Renal pelvis (tissue), 12 donors: ENCODE measurements at places on chromosomes 1 and 21. TPM values are rescaled to one million over a fixed set of nuclear protein-coding genes. Genes with fewer than 3 reads are reported as not detected.

DNA sequence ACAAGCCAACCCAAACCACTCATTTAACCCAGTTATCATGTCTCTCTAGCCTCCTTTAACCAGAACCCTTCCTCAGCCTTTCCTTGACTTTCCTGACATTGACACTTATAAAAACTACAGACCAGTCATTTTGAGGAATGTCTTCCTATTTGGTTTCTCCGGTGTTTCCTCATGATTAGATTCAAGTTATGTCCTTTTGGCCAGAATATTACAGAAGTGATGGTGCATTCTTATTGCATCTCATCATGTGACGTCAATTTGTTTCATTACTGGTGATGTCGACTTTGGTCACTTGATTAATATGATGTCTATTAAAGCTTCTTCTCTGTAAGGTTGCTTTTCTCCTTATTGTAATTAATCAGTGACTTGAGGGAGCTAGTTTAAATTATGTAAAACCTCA is 6.1 kb upstream of the RCSD1 start:
- no peak for DNase-seq

DNA sequence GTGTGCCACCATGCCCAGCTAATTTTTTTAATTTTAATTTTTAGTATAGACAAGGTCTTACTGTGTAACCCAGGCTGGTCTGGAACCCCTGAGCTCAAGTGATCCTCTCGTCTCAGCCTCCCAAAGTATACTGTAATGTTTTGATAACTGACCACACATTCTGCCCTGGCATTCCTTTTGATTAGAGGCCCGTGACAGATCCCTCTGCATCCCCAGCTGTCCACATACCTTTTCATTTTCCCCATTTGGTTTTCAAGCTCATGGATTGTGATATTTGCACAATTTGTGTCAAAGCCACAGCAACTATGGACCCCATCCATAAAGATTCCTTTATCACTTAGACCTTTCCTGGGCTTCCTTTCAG is 116.8 kb upstream of the ATP1A1 start:
- DNase-seq, result no peak

The GBP5 gene
- 0.31 TPM for polyA plus RNA-seq

The ESPN gene
- 21.5 TPM for polyA plus RNA-seq
